ENCODE measurements at places on chromosomes 1 and 21. TPM values are rescaled to one million over a fixed set of nuclear protein-coding genes. Genes with fewer than 3 reads are reported as not detected.

DNA sequence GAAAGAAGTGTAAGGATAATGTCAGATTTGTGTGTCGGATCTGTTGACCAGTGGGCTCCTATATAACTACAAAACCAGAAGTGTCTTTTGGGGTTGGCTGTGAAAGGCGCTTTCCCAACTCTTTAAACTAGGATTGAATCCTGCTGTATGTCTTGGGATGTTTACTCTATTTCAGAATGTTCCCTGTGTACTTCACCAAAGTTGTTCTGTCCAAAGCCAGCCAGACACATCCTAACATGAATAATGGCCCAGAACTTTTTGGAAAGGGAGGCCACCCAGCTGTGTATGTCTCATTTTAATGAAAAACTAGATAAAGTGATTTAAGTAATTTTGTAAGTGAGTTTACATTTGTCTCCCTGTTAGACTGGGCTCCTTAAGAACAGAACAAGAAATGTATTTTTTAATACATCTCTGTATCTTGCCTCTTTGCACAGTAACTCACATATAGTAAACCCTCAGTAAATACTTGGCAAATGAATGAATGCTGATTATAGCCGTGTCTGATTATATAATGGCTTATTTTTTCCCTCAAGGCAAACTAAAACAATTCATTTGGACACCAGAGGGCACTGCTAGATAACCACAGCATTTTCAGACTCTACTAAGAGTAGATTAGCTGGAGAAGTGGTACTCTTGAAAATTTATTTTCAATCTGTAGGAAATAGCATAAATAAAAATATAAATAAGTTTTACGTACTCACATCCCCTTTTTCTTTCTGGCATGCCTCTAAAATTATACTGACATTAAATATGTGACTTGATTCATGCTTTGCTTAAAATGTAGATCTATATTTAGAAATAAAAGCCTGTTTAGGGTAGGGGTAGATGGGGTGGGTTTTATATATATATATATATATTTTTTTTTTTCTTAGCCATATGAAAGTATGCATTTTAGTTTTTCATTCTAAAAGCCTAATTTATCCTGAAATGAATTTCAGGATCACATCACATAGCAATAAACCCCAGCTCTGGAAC lies 23.8 kb downstream of the TSEN15 start:
- H3K4me3 ChIP-seq, result no peak overlapping the region
- H3K4me1 ChIP-seq, result no peaks in the 10 kb centered on the region
- H3K27ac ChIP-seq, result no peak overlapping the region
- DNase-seq, result no peak
- no peaks in the 10 kb centered on the region for H3K27me3 ChIP-seq

DNA sequence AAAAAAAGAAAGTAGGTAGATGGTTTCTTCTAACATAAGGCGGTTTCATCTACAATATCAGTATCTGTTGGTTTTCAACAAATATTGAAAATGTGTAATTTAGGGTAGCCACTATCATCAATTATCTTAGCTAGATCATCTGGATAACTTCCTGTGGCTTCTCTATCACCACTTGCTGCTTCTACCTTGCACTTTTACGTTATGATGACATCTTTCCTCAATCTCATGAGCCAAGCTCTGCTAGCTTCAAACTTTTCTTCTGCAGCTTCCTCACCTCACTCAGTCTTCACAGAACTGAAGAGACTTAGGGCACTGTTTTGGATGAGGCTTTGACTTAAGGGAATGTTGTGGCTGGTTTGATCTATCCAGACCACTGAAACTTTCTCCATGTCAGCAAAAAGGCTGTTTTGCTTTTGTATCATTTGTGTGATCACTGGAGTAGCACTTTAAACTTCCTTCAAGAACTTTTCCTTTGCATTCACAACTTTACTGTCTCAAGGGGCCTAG lies 144.9 kb upstream of the HP1BP3 start:
- no peak for DNase-seq
- no peak overlapping the region for H3K27ac ChIP-seq
- H3K4me1 ChIP-seq, result no peaks in the 10 kb centered on the region
- no peak overlapping the region for H3K4me3 ChIP-seq

DNA sequence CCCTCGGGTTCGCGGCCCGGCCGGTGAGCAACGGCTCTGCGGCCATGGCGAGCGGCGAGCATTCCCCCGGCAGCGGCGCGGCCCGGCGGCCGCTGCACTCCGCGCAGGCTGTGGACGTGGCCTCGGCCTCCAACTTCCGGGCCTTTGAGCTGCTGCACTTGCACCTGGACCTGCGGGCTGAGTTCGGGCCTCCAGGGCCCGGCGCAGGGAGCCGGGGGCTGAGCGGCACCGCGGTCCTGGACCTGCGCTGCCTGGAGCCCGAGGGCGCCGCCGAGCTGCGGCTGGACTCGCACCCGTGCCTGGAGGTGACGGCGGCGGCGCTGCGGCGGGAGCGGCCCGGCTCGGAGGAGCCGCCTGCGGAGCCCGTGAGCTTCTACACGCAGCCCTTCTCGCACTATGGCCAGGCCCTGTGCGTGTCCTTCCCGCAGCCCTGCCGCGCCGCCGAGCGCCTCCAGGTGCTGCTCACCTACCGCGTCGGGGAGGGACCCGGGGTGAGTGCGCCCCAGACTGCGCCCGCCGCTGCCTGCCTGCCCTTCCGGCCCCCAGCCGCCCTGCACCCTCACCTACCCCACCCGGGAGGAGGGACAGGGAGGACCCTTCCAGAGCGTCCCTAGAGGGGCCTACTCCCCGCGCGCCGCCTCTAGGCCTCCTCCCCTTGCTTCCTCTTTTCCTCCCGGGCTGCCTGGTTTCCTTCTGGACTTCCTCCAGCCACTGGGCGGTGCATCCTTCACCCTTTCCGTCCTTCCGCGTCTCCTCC lies at the start of gene RNPEP:
TSS of gene RNPEP (plus strand) at position 26 of the 757 bp plus-strand sequence. CDS start at position 45, 19 bp downstream.
- H3K4me1 ChIP-seq, result peaks cover 25% of the 10 kb centered on the region
- DNase-seq, result no peak
- no peaks in the 10 kb centered on the region for H3K27me3 ChIP-seq
- H3K36me3 ChIP-seq, result no peaks in the 10 kb centered on the region
- peak within 1 kb of the TSS; percentile 96 for H3K27ac ChIP-seq
- H3K4me3 ChIP-seq, result peak within 1 kb of the TSS; percentile 99

- H3K27me3 ChIP-seq, result no peaks in the 10 kb centered on the region
- no peaks in the 10 kb centered on the region for H3K4me1 ChIP-seq
- H3K36me3 ChIP-seq, result no peaks in the 10 kb centered on the region
- no peak overlapping the region for H3K4me3 ChIP-seq
- no peak for DNase-seq
Observed at GRCh38 chr21:15283789-15284188, 219.0 kb upstream of the NRIP1 start.

Gene SERTAD4
- 6.9 TPM for total RNA-seq

Gene ZSCAN20
- total RNA-seq, result 6.1 TPM

DNA sequence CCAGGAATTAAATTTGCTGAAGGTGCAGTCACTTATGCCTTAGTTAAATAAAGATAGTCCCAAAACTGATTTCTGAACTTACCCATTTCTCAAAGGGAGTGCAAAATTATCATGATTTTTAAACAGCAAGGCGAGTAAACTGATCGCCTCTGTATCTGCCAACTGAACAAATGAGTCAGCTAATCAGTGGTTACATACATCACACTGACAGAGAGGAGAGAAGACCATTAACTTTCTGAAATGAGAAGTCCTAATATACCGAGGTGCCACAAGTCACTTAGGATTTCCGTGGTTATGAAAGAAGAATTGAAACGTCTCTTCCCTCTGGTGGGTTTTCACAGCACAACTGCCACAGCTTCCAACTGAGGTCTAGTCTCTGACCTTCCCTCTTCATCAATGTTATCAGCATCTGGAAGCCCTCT lies 400.7 kb downstream of the SMYD3 start:
- no peaks in the 10 kb centered on the region for H3K36me3 ChIP-seq
- no peak for DNase-seq
- H3K4me1 ChIP-seq, result no peaks in the 10 kb centered on the region
- no peak overlapping the region for H3K27ac ChIP-seq

DNA sequence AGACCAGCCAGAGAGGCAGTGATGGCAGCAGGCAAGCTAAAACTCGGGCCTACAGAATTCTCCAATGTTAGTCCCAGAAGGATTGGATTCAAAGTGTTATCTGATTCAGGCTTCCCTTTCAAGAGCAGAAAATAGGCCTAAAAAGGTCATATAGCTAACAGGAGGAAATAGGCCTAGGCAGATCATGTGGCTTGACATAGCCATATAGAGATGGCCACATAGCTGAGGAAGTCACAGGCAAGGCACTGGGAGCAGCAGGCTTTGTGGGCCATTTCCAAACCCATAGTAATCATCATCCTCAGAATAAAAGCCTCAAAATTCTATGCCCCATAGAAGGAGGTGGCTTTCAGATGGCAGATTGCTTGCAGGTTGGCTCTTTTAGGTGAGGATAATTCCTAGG lies 29.0 kb upstream of the LMO4 start:
- DNase-seq, result no peak
- no peaks in the 10 kb centered on the region for H3K27me3 ChIP-seq
- no peaks in the 10 kb centered on the region for H3K4me1 ChIP-seq
- H3K36me3 ChIP-seq, result no peaks in the 10 kb centered on the region
- H3K4me3 ChIP-seq, result no peak overlapping the region

DNA sequence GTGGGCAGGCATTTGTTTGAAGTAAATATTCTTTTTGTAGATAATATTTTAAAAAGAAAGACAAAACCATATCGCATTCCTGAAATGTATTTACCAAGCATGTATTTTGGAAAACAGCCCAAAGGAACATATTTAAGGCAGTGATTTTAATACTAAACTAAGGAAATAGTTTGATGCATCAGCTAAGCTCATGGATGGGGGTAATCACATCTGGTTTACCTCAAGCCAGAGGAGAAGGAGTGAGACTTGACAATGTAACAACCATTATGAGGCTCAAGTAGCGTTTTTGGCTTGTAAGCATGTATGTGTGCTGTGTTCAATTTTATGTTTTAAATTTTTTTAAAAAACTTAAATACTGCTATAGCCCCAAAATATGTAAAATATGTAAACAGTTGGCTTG lies 390.5 kb downstream of the DISC1 start:
- H3K4me3 ChIP-seq, result no peak overlapping the region
- no peak overlapping the region for H3K27ac ChIP-seq
- H3K4me1 ChIP-seq, result no peaks in the 10 kb centered on the region

DNA sequence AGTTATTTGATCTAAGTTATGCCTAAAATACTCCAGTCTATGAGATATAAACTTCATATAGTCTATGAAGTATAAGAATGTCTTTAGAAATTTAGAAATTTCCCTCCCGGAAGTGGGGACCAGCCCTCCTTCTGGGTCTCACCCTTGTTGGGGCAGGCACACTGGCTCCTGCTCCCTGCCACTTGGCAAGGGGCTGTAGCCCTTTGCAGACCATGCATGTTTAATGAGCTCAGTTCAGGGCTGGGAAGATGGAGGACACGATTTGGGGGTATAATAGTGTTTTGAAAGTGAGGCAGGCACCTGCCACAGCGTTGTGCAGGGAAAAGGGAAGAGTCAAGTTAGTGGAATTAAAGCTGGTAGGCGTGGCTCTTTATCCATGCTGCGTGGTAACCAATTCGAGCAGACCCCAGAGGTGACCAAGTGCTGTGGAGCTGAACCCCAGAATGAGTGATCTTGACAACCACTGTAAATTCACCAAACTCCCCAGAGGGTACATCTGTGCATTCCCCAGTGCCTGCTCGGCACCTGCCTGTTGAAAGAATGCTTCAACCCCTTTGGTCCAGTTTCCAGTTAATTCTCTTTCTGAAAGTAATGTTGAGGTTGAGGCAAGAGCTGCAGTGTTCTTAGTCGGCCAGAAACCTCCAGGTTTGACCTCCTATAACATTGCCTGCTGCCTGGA lies 79.6 kb downstream of the DOP1B start:
- no peak for DNase-seq
- H3K4me3 ChIP-seq, result no peak overlapping the region
- peaks cover 14% of the 10 kb centered on the region for H3K4me1 ChIP-seq
- H3K27me3 ChIP-seq, result no peaks in the 10 kb centered on the region
- peaks cover 7% of the 10 kb centered on the region for H3K36me3 ChIP-seq

DNA sequence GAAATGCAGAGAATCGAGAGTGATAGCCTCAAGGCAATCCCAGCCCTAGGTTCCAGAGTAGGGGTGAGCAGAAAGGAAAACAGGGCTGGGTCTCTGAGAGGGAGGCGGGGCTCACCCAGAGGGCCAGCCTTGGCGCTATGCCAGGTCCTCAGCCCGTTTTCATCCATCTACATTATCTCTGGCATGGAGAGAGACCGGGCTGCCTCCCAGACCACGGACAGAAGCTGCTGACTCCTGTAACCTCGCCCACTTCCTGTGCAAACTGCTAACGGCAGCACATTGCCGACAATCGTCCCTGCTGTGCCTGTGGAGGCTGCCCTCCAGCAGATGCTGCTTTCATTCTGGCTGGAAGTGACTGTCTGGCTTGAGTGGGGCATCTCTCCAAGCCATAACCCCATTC lies 569.1 kb downstream of the NPHP4 start:
- H3K27ac ChIP-seq, result no peak overlapping the region
- H3K36me3 ChIP-seq, result no peaks in the 10 kb centered on the region
- no peak for DNase-seq
- H3K27me3 ChIP-seq, result no peaks in the 10 kb centered on the region
- H3K4me3 ChIP-seq, result no peak overlapping the region
- H3K4me1 ChIP-seq, result peaks cover 21% of the 10 kb centered on the region

Gene OR2M3
- not detected for total RNA-seq

- H3K4me1 ChIP-seq, result no peaks in the 10 kb centered on the region
- no peak for DNase-seq
- H3K4me3 ChIP-seq, result no peak overlapping the region
- no peaks in the 10 kb centered on the region for H3K27me3 ChIP-seq
- no peak overlapping the region for H3K27ac ChIP-seq
Observed at GRCh38 chr1:119906927-119907652, 10.8 kb upstream of the ADAM30 start.

All from esophagus squamous epithelium (tissue), 5 donors.